ENCODE measurements at places on chromosomes 5 and 9.

GRCh38 chr9:110874963-110875674, 163.2 kb downstream of the LPAR1 start:
- DNase-seq, result no peak

- no peak for DNase-seq
Observed at GRCh38 chr5:97135868-97136267, 6.5 kb downstream of the LIX1 start.

- DNase-seq, result no peak
Observed at GRCh38 chr9:115398313-115398650, 280.3 kb upstream of the TNC start.

GRCh38 chr9:84310883-84311282, 29.7 kb downstream of the SLC28A3 start:
- no peak for DNase-seq

DNA sequence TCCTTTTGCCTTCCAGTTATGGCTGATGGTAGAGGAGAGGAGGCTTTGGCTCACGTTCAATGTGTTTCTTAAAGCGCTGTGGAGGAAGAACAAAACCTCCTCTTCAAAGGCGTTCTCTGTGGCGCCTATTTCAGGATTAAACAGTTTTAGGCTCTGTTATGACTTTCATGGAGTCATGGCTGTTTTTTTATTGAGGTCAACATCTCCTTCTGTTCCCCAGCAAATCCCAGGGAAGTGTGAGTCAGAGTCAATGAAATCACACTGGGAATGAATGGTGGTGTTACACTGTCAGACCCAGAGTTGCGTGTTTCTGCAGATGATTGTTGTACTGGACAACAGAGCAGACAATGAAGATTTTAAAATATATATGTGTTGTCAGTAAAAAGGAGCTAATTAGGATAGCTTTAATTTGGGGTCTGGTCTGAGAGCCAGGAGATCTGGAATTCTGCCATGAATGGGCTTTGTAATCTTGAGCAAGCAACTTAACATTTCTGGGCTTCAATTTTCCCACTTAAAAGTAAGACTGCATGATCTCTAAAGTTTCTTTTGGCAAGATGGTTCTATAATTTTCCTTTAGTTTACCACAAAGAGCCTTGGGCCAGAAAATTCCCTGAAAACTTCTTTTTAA, 240.7 kb downstream of the CSNK1G3 start:
- no peak for DNase-seq

- DNase-seq, result no peak
Observed at GRCh38 chr5:39461007-39461682, 36.4 kb upstream of the DAB2 start.

DNA sequence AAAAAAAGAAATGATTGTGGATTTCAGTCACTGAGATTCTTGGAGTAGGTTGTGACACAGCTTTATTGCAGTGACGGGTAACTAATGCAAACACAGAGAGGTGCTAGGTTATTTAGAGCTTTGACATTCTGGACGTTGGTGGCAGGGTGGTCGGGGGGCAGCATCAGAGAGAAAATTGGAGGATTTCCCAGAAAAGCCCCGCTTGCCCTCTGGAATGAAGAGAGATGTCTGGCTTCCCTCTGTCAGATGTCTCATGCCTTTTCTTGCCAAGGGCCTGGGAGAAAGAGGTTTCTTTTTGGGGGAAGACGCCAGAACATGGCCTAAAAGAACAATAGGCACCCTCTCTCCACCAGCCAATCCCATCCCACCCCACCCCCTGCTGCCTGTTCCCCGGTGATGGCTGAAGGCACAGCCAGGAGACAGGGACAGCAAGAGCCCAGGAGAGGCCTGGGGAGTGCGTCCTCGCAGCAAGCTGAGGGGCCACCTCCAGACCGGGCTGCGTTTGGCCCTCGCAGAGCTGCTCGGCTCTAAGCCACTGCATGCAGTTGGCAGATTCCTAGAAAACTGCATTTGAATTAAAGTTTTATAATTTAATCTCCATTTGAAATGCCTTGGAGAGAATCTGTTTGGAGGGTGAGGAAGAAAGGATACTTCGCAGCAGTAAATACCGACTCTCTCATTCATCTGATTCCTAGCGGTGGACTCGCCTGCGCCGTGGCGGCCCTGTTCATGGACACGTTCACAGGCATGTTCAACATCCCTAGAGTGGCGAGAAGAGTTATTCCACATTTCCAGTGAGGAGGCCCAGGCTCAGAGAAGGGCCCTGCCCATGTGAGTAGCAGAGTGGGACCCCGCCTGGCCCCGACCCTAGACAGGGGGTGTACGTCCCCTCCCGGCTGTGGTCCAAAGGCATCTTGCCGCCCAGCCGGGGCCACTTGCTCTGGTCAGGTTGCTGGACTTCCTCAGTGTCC, 55.7 kb downstream of the TSPAN17 start:
- DNase-seq, result no peak

DNA sequence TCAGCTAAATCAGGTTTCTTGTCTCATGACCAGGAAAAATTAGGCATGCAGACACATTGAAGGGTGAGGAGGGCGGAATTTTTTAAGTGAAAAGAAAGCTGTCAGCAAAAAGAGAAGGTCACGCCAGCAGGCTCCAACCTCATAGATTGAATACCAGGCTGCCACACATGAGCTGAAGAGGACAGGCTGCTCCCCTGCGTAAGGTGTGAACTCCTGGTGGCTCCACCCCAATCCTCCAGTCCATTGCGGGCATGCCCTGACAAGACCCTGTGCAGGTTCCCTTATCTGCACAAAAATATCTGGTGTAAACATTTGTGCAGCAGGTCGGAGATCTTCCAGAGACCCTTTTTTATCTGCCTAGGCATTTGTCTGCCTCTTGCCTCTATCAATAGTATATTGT, 22.9 kb upstream of the TEX10 start:
- no peak for DNase-seq

GRCh38 chr5:173954671-173955521, 34.1 kb upstream of the C5orf47 start:
- no peak for DNase-seq

DNA sequence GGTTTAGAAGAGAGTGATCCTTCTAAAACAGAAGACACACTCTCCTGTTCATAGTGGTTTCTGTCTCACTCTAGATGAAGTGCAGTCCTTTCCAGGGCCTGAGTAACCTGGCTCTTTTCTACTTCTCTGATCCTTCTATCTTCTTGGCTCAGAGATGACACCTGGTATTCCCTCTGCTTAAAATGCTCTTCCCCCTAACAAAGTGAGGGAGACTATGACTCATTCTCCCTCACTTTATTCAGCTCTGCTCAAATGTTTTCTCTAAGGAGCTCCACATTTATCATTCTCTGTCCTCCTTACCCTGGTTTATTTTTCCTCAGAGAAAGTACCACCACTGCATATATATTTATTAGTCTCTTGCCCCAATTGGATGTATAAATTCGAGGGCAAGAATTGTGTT, 24.6 kb downstream of the TUT7 start:
- no peak for DNase-seq

DNA sequence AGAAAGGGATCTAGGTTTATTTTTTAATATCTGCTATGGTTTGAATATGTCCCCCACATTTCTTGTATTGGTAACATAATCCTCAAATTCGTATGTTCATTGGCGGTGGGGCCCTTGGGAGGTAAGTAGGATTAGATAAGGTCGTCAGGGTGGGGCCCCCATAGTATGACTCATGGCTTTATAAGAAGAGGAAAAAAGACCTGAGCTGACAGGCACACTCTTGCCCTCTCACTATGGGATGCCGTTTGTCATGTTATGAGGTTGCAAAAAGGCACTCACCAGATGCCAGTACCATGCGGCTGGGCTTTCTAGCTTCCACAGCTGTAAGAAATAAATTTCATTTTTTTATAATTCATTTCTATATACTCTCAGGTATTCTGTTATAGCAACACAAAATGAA, 67.3 kb upstream of the SGCD start:
- DNase-seq, result no peak

GRCh38 chr5:102622262-102622661, 123.5 kb upstream of the SLCO6A1 start:
- DNase-seq, result no peak

DNA sequence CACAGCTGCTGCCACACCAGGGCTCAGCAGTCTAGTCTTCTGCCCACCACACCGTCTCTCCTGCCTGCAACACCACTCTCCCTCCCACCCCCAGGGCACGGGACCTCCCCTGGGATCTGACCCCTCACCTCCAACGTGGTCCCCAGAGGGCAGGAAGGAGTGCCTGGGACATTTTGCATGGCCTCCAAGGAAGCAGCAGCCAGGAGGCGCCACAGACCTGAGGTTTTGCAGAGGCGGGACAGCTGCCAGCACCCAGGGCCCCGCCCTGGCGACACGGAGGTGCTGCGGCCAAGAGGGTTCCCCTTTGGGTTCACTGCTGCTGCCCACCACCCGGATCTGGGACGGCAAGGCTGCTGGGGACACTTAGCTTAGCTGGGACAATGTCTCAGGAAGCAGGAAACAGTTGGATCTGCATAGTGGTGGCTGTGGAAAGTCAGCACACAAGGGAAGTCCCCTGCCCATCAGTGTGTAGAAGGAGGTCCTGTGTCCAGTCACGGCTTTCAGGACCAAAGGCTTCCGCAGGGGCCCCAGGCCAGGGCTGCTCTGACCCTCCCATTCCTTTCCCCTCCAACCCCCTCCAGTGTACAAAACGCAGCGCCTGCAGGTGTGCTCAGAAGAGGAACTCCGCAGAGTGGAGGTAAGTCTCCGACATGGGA, 13.8 kb downstream of the PROP1 start:
- DNase-seq, result no peak

DNA sequence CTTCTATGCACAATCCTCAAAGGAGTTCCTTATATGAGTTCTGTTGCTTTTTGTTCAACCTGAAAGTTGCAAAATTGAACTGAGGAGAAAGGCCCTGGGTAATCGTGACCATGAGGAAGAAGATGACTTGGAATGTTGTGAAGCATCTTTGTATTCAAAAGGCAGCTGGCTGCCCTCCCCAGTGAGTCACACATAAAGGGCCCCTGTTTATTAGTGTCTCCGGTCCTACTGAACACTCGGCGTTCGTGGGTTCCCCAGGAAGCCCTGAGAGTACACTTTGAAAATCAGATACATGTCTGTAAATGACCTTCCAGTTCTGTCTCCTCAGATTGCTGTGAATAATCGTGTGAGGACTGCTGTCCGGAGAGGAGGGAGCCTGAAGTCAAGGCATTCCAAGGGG, 73.6 kb downstream of the C9orf153 start:
- no peak for DNase-seq

DNA sequence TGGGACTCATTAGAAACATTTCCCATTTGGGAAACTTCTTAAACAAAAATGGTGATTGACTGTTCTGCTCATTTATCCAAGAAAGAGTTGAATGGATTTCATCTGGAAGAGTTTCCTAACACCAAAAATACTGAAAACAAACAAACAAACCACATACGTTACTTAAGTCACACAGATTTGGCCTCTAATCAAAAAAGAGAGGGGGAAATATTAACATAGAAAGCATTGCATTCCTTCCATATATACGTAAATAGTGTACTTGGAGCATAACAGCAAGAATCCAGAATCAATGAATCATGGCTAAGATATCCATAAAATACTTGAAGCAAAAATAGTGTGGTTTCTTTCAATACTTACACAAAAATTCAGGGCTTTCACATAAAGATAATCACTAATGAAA, 189.8 kb upstream of the MAP3K1 start:
- DNase-seq, result no peak

GRCh38 chr9:113474360-113475028, 11.0 kb downstream of the RGS3 start:
- no peak for DNase-seq

DNA sequence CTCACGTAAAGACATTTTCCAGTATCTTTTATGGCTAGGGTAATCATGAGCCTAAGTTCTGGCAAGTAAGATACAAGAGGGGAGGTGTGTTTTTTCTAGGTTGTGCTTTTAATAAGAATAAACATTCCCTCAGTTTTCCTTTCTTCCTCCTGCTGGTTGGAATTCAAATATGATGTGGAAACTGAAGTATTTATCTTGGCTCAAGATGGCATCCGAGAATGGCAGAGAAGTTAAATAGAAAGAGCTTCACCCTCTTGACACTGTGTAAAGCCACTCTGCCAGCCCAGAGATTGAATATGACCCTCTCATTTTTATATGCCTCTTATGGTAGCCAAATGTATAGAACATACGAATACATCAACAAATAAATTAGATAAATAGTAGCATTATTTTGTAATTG, 438.4 kb downstream of the ISL1 start:
- DNase-seq, result no peak

DNA sequence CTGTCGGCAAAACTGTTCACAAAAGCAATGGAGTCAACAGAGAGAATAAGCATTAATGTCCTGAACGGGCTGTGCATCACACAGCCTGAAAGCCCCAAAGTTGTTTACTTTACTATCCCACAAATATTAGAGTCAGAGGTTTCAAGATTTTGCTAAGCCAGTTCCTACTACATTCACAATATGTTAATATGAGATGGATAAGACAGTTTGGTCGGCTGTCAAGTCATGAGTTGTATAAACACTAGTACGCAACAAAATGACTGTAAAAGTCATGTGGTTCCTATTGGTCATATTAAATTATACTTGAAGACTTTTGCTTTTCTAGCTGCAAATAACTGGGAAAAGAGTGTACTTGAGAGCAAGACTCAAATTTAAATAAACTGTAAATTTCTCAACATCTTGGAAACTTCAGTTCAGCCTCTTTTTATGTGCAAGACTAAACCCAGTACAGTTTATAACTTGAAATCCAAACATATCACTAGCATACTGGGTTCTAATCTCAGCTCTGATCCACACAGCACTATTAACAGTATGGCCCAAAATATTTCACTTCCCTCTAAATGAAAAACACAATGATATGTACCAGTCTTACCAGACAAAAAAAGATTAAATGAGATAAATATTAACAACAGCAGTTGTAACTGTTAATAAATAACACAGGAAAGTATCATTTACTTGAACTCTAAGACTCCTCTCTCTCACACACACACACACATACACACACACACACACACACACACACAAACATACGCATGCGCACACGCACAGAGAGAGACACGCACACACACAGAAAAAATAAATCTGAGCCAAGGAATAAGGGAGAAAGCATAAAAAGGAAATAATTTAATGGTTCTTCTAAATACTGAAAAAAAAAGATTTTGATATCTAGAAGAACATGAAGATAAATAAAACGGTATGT, 33.1 kb downstream of the FANCC start:
- DNase-seq, result no peak

GRCh38 chr9:5099466-5099865, 86.0 kb downstream of the INSL6 start:
- no peak for DNase-seq

DNA sequence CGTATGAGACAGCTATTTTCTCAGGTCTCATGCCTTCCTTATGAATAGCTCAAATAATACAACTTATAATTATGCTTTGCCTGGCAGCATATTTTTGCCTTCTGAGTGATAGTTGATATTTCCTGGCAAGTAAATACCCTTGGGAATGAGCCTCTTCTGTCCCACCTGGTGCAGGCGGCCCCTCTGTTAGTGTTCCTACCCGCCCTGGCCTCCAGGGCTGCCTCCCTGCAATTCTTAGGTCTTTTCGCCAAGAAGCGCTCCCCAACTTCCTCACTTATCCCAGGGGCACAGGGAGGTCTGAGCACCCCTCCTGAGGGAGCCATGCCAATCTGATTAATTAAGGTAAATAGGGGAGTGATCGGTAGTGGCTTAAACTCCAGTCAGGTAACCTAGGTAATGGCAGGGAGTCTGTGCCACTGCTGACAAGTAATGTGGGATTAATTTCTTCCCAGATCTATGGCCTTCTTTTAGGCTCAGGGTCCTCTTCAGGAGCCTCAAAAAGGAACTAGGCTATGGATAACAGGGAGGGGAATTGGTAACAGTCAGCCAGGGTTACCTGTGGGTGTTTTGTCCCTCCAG, 81.5 kb downstream of the GALNT10 start:
- no peak for DNase-seq
